Activated CD4-positive, alpha-beta T cell treated with anti-CD3 and anti-CD28 coated beads, Interleukin-2, Interleukin-6, amounts not matched to agents 100 ng/mL and 50 ng/mL, durations not matched to agents 16 hours and 8 hours (primary cell): ENCODE measurements at places on chromosomes 6 and 20.

GRCh38 chr6:17391976-17392375 lies 1.4 kb upstream of the CAP2 start:
- DNase-seq, result no peak

- no peak for DNase-seq
Measured at GRCh38 chr20:37389241-37389747, 43.4 kb downstream of the SRC start.

DNA sequence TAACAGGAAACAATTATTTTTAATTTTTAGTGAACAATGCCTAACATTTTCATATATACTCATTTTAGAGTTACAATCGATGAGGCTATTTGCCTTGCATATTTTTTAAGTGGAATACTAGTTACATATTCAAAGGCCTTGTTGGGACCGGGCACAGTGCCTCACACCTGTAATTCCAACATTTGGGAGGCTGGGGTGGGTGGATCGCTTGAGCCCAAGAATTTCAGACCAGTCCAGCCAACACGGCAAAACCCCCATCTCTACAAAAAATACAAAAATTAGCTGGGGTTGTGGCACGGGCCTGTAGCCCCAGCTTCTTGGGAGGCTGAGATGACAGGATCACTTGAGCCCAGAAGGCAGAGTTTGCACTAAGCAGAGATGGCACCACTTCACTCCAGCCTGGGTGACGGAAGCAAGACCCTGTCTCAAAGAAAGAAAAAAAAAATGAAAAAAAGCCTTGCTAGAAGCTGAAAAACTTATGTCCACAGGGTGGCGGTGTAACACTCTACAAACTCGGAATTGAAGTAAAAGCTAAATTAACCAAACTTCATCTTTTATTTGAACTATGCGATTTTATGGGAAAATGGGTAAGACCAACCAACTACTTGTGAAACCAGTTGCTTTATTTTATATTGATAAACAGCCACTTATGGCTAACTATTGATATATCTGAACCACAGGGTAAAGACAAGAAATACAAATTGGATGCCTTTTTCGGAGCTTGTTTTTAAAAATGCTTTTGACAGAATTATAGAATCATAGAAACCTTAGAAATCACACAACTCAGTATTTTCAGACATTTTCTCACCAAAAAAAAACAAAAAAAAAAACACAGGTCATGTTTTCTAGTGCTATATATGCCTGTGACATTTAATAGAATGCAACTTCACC lies 24.1 kb upstream of the ROS1 start:
- DNase-seq, result peak; percentile 56

- DNase-seq, result no peak
Measured at GRCh38 chr20:48215536-48215935, 430.3 kb upstream of the SULF2 start.

GRCh38 chr6:52634211-52634610 lies 36.7 kb upstream of the TMEM14A start:
- no peak for DNase-seq

DNA sequence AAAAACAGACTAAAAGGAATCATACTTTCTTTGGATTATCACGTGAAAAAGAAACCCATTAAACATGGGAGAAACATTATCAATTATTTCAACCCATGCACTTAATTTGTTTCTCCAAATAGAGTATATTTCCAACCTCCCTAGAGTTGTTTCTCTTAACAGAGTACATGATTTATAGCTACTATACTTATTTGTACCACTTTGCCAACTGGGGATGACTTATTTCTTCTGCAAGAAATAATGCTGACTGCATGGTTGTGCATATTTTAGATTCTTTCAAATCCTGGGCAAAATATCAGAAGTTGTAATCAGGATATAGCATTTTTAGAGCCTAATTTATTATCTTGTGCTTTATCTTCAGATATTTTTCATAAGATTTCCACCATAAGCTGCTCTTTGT lies 629.1 kb upstream of the EYS start:
- no peak for DNase-seq

DNA sequence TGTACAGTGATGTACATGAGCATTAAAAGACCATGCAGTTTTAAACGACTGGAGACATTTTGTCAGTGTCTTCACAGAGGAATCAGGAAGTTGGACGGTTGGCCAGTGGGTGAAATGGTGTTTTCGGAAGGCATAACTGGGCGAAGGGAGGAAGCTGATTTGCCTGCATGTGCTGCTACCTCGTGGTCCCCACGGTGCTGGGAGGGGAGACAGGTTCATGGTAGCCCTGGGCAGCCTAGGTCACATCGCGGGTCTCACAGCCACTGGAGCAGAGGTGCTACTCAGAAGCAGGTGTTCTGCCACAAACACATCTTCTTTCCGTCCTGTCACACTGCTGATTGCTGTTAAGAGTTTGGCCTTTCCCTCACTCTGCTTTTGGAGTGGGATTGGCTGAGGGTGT lies 35.2 kb downstream of the HIVEP1 start:
- no peak for DNase-seq

- DNase-seq, result no peak
Measured at GRCh38 chr6:106866875-106867658, 107.5 kb downstream of the CD24 start.

DNA sequence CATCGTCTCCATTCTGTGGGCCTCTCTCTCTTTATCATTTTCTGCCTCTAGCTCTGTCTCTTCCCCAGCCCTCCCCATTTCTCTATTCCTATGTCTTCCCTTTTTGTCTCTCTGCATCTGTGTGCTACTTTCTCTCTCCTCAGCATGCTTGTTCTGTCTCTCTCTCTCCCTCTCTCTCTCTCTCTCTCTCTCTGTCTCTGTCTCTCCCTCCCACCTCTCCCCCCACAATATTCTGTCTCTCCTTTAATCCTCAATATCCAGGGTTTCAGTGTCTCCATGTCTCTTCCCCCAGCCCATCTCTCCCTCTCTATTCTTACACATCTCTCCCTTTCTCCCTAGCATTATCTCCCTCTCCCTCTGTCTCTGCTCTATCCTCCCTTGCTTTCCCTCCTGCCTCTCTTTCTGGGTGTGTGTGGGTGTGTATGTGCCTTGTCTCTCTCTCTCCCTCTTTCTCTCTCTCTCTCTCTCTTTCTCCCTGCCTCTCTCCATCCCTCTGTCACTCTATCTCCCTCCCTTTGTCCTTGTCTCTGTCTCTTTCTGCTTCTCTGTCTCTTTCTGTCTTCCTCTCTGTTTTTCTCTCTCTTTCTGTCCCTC lies 76.9 kb upstream of the SIRPA start:
- DNase-seq, result no peak

- DNase-seq, result peak; percentile 36
Measured at GRCh38 chr6:110039981-110040383, 61.9 kb downstream of the GPR6 start.

DNA sequence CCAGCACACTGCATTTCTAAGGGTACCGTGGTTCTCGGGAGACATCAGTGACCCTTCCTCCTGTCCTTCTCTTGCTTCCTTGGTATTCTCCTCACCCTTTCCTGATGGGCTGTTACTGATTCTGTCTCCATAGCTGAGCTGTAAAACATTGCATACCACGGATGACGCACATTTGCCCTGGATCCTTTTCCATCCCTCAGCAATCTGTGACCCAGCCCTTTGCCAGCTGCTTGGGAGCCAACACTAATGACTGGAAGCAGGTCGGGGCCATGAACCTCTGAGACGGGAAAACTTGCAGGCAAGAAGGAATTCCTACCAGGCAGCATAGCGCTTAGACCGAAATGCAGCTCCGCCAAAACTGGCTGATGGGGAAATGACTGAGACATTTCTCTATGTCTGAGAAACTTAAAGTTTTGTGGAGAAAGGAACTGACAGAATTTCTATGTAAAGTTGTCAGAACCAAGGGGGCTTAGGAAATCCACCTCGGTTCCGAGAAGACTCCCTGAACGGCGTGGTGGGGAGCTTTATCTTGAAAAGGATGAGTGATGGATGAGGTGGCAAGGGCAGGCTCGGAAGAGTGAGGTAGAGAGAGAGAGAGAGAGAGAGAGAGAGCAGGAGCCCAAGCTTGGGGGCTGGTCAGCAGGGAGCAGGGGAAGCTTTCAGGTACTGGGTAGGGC lies 19.2 kb downstream of the TUBB2B start:
- DNase-seq, result no peak

- DNase-seq, result peak; percentile 44
Measured at GRCh38 chr20:10427060-10427692, 6.8 kb downstream of the MKKS start.

GRCh38 chr6:4474810-4475209 lies 301.4 kb upstream of the CDYL start:
- DNase-seq, result peak; percentile 1

- DNase-seq, result peak; percentile 40
Measured at GRCh38 chr6:136761227-136761922, 30.9 kb downstream of the MAP3K5 start.

DNA sequence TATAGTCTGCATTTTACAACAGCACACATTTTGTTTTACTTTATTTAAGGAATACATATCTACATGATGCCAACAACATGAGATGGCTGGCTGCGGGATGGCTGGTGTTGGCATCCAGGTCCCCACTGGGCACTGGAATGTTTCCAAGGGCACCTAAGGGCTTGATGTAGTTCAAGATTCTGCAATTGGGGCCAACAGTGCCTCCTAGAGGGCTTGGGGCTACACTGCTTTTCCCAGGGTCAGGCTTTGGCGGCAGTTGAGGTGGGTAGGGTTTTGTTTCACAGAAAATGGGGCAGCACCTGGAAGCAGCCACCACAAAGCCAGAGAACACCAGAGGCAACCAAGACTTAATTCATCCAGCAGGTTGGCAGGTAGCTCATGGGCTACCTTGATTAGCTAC lies 202.2 kb upstream of the PRND start:
- peak; percentile 32 for DNase-seq

- peak; percentile 53 for DNase-seq
Measured at GRCh38 chr20:49245921-49246740, 26.9 kb downstream of the DDX27 start.

DNA sequence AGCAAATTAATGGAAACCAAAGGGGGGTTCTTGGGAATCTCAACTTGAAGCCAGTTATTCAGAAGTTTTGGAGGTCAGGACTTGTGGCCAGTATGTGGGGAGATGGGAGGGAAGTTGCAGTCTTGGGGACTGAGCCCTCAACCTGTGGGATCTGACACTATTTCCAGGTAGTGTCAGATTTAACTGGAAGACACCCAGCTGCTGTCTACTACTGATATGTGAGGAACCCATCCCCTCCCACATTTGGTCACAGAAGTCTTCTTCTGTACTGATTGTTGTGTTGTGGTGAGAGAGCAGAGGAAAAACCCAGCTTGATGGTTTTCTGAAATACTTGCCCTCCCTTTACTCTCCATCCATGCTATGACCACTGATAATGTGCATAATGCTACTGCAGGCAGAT lies 134.0 kb downstream of the QRSL1 start:
- no peak for DNase-seq

GRCh38 chr6:154440422-154441043 lies 70.0 kb downstream of the CNKSR3 start:
- no peak for DNase-seq

DNA sequence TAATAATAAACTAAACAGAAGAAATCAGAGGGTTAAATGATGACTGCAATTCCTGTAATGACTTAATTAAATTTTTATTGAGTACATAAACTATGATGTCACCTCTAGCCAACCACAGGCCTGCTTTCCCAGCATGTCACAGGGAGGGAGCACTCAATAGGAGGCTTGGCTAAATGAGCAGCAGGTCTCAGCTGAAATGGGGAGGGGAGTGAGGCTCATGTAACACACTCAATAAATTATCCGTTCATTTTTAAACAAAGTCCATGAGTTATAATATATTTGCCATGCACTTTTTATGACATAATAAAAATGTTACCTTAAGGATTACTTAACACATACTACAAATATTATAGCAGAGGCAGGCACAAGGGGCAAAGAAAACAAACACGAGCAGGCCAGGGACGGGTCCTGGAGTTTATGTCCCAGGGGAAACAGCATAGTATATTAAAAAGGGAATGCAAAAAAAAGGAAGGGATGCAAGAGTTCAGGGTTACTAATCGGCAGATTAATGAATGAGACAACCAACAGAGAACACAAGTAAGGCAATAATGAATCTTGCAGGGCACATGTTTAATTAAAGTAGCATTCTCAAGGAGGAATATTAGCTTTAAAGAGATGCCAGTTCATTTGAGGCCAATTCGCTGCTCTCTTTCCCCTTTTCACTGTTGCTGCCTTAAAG lies 27.1 kb upstream of the FAM83C start:
- DNase-seq, result no peak

GRCh38 chr6:145733207-145733606 lies 2.1 kb downstream of the EPM2A start:
- no peak for DNase-seq

- DNase-seq, result no peak
Measured at GRCh38 chr6:169236988-169237387, 16.7 kb downstream of the THBS2 start.

- DNase-seq, result no peak
Measured at GRCh38 chr6:43763812-43764522, 6.0 kb upstream of the VEGFA start.

- no peak for DNase-seq
Measured at GRCh38 chr6:82924799-82925535, 140.7 kb downstream of the UBE3D start.

DNA sequence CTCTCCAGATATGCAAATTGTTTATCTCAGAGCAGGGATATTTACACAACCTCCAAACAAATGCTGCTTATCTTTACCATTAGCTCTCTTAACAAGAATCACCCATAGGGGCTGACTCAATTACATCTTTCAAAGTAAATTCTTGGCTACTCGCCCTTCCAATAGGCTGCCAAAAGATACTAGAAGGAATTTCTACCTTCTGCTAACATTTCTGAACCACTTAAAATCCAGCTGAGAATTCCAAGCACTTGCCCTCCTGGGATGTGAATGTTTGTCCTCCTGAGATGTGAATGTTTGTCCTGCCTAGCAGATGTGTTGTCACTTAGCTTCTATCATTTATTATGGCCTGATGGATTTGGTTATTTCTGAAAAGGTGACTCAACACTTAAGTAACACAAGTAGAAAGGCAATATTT lies 388.0 kb downstream of the GJA1 start:
- no peak for DNase-seq

DNA sequence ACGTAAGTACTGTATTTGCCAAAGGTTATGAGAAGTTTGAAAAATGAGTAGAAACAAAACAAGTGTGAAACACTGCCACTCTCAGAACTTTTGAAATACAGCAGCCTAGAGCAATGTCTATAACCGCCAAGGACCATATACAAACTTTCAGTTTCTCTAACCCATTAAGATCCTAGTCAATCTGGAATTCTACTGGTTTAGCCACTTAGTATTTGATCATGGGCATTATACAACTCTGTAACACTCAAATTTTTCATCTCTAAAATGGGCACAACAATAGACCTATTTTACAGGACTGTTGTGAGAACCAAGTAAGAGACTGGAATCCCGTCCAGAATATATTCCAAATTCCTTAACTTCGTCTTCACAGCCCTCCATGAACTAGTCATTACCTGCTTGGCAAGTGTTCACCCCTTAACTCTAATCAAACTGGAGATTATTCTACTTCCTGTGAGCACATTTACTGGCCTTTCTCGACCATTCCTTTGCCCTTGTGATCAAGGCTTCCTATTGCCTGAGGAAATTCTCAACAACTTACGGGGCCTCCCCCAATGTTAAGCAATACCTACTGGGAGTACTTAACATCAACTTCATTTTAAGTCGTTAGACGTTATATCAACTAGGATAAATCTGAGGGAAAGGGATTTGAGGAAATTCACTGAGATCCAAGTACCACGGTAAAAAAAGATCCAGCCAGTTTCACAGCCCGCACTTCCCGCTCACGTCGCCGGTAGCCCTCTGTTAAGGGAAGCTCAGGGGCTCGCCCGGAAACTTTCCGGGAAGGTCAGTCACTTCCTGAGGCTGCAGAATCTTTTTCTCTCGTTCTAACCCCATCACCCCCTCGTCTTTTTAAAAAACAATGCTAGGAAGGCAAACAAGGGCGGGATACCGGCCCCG lies 1.1 kb downstream of the EIF2S2 start:
- peak; percentile 60 for DNase-seq

GRCh38 chr20:58033026-58033536 lies 195.4 kb downstream of the ANKRD60 start:
- DNase-seq, result no peak
